ENCODE measurements at places on chromosomes 7 and 10.

DNA sequence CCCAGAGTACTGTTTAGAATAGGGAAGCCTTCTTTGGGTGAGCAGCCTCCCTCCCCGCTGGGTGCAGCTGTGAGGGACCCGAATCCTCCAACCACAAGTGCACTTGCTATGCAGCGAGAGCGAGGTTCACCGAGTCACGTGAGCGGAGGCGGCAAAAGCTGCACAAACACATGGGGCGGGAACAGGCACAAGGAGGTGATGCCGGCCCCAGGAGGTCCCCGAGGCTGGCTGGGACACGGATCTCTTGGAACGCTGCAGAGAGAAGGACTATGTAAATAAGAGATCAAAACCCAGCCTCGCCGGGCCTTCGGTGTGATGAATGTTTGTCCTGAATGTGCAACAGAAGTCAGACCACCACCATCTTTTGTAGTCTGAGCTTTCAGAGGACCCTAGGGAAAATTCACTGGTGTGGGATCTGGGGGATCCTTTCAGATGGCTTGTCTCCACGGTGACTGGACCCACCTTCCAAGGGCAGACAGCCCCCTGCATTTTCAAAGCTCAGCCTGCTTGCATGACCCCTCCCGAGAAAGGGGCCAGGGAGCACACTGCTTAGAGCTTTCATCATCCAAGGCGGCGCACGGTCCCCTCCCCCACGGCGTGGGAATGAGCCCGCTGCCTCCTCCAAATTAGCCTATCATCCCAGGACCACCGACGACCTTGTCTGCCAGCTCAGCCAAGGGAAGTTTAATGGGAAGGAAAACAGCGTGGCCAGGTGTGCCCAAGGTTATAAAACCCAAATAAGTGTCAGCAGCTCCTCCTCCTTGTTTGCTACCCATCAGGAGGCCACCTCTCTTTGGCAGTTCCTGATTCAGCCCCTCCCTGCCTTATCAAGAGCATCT lies 327.7 kb downstream of the CXCL12 start:
- DNase-seq = no peak

DNA sequence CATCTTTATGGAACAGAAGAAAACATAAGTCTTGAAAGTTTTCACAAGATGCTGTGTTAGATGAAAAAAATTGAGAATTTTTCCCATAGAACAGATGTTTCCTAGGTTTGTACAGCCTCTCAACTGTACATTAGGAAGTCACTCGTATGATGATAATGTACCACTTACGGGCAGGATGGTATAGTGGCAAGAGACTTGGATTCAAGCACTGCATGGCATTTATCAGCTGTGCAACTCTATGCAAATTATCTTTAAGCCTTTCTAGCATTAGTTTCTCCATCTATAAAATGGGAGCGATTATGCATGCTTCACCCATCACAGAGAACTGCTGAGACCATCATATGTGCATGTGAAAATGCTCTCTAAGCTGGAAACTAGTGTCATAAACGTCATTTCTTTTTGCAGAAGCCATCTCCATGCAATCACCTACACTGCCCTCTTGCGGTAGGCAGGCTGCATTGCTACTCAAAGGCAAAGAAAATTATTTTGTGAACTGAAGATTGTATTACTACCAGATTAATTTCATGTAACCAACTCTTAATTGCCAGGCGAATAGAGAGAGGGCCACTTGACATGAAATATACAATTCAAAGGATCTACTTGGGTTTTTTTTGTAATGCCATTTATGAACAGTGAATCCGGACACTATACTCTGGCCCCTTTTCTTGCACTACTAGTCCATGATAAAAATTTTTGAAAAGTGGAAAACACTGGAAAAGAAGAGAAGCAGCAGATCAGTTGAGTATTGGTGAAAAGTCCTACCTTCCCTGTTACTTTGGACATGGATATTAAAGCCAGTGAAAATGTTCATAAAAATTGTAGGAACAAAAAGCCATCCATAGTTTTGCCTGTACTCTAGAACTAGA lies 102.3 kb downstream of the JAZF1 start:
- no peak for DNase-seq

GRCh38 chr7:6167587-6168476 lies 104.6 kb downstream of the CYTH3 start:
- no peak for DNase-seq

- DNase-seq = no peak
Measured at GRCh38 chr10:52621635-52622079, 150.9 kb downstream of the MBL2 start.

GRCh38 chr7:53607961-53608360 lies 572.5 kb downstream of the POM121L12 start:
- no peak for DNase-seq

GRCh38 chr7:138170298-138170697 lies 94.0 kb downstream of the AKR1D1 start:
- DNase-seq = no peak

- DNase-seq = no peak
Measured at GRCh38 chr7:121272676-121273075, 56.1 kb upstream of the WNT16 start.

DNA sequence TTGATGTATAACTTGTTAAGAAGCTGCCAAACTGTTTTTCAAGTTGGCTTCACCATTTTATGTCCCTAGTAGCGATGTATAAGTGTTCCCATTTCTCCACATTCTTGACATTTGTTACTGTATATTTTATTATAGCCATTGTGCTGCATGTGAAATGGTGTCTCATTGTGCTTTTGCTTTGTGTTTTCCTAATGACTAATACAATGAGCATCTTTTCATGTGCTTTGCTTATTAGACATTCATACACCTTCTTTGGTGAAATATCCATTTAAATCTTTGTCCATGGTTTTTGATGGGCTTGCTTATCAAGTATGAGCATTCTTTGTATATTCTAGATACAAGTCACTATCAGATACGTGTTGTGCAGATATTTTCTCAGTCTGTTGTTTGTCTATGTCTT lies 203.0 kb downstream of the CCSER2 start:
- DNase-seq = no peak

DNA sequence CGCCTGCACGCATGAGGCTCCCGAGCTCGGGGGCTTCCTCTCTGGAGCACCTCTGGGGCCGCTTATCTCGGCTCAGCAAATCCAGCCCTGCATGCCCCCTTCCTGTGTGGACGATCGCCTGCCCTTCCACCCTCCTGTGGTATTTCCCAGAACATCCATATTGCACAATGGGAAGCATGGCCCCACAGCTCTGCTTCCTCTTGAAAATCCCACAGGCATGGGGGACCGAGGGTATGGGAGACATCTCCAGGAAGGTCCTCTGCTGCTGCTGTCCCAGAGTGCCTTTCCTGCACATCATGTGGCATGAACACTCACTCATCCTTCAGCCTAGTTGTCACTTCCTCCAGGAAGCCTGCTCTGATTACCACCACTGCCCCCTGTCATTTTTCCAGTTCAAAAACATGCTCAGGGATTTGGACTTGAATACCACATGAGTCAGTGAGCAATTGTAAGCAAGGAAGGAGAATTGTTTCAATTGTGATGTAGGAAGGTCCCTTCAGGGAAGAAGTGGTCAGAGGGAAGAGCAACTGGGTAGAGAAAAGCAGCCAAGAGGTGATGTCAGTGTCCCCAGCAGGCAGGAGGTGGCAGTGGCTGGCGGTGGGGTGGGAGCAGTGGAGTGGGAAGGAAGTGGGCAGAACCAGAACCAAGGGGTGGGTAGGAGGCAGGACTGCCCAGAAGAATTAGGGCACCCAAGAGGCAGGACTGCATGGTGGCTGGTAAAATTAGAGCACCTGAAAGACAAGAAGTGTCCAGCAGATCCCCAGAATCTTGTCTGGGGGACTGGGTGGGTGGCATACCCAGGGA lies 67.5 kb upstream of the ZMIZ1 start:
- no peak for DNase-seq

DNA sequence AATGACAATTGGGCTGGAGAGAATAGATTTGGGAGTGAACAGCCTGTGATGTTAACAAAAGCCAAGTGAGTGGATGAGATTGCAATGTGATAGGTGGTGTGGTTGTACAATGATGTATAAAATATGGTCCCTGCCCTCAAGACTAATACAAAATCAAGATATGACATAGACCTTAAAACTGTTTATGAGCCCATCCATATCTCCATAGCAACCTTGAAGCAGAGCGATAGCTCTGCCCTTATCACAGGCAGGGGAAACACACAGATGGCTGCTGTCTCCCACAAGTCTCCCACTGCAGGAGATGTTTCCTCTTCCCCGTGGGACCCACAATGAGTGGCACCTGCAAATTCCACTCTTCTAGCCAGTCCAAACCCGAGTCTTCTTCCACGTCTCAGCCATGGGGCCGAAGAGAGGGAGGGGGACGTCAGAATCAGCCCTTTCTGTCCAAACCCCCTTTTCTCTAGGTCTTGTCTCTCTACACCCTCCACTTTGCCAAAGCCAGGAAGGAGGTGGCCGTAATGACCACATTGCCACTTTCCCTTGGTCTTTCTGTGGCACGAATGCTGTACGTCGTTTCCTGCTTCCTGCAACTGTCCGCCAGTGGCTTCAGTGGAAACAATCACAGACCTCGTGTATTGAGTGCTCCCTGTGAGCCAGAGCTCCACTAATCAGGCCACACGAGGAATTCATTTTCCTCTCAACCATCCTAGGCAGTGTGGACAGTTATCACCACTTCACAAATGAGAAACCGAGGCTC lies 7.5 kb upstream of the TBXAS1 start:
- no peak for DNase-seq

Data from type B pancreatic cell (in vitro differentiated cells).